ENCODE measurements at places on chromosomes 5 and 9.

DNA sequence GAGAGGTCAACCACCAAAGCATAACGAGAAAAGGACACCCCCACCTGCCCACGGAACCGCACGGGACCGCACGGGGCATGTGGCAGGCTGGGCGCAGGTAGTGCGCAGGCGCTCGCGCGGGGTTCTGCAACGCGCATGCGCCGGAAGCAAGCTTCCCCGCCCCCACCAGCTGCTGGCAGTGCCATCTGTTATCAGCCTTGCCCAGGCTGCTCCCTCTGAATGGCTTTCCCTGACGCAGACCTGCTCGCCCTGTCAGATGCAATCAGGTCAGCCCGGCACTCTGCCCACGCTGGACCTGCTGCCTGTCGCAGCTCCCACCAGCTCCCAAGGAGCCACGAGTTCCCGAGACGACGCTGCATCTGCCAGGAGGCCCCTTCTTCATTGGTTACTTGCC lies 22.8 kb downstream of the PTCH1 start:
- no peak for DNase-seq

GRCh38 chr5:58459146-58460001 lies 512 bp downstream of the PLK2 start:
- peak; percentile 50 for DNase-seq

DNA sequence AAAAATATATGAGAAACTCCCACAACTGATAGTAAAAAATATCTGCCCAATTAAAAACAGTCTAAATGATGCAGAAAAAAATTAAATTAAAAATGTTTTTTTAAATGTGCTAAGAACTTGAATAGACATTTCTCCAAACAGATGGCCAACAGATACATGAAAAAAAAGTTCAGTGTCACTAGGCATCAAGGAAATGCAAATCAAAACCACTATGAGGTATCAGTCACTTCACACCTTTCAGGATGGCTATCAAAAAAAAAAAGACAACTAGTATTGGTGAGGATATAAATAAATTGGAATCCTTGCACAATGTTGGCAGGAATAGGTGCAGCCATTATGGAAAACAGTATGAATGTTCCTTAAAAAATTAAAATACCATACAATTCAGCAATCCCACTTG lies 16.6 kb downstream of the ZNF131 start:
- DNase-seq = no peak

DNA sequence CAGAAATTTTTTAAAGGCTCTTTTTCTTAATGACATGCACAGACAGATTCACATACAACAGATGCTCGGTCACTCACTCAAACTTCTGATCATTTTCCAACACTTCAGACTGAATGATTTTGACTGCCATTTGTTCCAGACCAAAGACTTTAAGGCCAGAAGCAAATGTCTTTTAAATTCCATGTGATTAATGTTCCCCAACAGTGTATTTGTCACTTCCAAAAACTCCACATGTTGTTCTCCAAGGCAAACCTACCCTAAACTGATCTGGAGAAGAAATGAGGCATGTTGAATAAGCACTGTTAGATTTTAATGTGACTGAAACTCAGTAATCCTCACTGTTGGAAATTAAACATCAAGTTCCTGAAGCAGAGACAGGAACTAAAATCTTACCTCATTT lies 366.7 kb downstream of the GABRG2 start:
- DNase-seq = no peak

DNA sequence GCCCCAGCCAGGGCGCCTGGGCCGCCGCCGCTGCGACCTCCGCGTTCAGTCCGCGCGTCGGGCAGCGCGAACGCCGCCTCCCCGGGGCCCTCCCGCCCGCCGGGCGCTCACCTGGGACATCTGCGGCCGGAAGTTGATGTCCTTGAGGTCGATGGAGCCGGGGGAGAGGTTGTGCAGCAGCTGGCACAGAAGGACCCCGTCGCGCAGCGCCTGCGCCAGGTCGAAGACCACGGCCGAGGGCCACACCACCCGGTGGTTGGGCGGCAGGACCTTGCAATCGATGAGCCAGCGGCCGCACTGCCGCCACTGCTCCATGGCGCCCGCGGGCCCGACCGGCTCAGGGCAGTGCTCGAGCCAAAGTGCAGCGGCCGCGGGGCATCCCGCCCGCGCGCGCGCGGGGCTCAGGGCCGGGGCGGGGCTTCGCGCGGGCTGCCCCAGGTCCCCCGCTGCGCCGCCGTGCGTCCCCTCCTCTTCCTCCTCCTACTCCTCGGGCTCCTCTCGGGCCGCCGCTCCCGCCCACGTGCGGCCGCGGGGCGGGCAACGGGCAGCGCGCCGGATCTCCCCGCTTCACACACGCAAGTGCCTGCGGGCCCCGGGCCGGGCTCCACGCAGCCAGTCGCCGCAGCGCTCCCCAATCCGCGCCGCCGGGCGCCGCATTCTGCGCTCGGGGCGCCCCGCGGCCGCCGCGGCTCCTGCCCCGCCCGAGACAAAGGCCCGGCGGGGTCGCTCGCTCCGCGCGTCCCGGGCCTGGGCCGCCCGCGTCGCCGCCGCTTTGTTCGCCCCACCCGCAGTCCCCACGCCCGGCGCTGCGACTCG lies at the start of gene VAV2:
TSS of gene VAV2 (minus strand) at position 361 of the 816 bp plus-strand sequence. CDS start at position 315, 46 bp downstream.
- DNase-seq = peak; percentile 59

DNA sequence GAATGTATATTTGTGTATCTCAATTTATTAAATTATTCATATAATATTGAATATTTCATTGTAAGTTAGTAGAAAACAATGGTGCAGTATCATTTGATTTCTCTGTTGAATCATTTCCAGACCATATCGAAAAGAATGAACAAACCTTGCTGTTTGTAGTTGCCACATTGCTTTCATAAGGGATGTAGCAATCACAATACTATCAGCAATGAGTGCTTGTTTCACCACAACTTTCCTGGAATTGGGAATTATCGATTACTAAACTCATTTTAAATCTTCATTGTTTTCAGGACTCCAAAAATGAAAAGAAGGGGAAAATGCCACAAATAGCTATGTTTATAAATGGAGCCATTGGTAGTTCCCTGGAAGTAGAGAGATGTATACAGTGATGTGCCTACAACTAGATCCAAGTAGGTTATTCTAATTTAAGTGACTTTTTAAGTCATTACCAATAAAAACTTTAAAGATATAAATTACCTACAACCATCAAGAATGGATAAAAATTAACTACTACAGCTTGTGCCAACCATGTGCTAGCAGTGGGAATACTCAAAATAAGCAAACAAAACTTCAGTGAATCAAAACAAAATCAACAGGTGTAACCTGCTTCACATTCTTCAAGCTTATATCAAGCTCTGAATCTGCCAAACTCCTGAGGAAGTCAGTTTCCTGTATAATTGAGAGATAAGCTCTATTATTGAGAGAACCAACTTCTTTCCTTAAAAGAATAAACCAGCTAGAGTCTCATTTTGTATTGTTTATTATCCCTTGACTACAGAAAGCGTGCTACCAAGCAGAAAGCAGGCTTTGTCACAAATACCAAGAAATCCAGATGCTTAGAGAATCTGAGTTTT lies 358.6 kb downstream of the ADGRV1 start:
- no peak for DNase-seq

DNA sequence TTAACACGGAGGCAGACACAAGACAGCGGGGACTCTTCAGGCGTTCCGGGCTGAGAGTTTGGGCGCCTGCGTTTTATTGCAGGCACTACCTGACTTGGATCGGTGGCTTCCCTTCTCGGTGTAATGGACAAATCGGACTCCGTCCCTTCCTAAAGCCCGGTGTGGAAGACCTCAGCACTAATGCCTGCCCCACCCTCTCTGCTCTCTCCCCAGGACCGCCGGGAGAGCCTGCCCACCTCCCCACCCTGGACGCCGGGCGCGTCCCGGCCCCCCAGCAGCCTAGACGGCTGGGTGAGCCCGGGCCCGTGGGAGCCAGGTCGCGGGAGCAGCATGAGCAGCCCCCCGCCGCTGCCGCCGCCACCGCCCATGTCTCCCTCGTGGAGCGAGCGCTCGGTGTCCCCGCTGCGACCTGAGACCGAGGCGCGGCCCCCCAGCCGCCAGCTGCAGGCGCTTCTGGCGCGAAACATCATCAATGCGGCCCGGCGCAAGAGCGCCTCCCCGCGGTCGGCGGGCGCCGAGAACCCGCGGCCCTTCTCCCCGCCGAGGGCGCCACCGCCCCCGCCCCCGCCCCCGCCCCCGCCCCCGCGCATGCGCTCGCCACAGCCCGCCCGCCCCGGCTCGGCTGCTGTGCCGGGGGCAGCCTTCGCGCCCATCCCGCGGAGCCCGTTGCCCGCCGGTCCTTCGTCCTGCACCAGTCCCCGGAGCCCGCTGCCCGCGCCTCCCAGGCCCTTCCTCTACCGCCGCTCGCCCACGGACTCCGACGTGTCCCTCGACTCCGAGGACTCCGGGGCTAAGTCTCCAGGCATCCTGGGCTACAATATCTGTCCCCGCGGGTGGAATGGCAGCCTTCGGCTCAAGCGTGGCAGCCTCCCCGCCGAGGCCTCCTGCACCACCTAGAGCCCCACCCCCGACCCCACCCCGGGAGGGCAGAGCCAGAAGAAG lies 4.6 kb upstream of the MYOZ3 start:
- DNase-seq = no peak

DNA sequence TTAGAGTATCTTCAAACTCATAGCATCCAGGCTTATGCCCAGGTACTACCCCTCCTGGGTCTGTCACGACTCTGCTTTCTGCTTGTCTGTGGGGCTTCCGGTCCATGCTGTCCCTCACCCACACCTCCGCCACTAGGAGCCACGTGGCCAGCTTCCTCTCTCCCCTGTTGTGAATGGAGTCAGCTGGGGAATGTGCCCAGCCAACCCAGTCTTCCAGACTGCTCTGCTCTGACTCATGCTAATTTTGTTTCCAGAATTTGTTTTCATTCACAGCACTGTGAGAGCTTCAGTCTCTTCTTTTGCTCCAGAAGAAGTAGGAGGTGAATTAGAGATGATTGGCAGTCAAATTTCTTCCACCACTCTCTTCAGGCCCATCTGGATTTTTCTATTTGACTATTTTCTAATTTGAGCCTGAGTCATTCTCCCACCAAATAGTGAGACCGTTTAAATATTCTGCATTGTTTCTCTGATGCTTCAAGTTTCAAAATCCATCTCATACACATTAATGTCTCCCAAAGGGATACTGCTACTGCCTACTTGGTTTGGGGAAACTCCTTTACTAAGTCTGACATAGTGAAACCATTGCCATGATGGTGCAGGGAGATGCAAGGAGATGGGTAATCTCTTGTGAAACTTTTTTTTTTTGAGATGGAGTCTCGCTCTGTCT lies 424.1 kb upstream of the KIF2A start:
- DNase-seq = peak; percentile 50

DNA sequence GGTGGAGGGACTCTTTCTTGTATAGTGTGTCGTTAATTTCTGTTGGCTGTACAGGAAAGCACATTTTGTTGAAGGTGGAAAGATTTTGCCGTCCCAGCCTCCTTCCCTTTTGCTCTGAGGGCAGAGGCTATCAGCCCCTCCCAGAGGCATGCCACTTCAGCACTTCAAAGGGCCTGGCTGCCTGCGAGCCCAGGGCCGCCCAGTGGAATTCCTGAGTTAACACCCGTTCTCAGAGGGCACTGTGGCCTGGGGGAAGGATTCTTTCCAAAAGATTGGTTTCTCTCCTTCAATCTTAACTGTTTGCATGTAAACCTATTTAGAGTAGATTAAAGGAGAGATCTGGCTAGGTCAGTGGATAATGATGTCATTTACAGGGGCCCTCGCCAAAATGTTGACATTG lies 238.6 kb downstream of the FANCC start:
- no peak for DNase-seq

- DNase-seq = no peak
Observed at GRCh38 chr5:118776755-118777154, 211.6 kb downstream of the DTWD2 start.

GRCh38 chr5:172568308-172568910 lies 72.7 kb upstream of the NEURL1B start:
- DNase-seq = no peak

GRCh38 chr5:80745490-80745889 lies 90.7 kb upstream of the DHFR start:
- DNase-seq = peak; percentile 89

- DNase-seq = no peak
Observed at GRCh38 chr5:89922161-89922560, 487.4 kb downstream of the CETN3 start.

DNA sequence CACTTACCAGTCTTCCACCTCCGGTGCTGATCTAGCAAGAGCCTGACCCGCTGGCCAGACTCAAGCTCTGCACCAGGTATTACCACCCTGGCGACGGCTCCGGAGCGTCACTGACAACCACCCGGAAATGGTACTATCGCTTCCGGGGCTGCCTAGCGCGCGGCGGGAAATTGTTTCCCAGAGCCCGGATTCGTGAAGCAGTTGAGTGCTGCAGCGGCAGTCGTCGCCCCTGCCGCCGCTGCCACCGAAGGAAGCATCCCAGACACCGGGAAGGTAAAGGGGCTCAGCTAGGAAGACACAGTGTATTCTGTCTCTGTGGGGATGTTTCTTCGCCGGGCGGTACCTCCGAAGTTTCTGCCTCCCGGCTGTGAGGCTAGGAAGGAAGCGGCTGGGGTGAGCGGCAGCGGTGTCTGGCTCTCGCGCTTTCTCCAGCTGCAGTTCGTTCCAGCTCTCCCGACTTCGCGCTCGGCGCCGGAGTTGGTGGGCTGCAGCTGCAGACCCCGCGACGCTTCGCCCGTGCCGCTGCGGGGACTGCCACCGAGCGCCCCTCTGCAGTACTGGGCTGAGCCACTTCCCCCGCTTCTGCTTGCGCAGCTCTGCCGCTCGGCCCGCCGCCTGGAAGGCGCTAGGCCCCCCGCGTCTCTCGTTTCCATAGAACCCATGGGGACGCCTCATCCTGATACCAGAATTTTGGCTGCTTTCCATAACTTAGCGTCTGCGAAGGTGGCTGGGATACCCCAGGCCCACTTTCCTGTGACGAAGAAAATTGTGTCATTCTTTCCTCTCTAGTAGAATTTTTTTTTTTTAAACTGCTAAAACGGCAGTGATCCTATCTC lies at the start of the genes KIAA0825 and SLF1:
TSS of gene KIAA0825 (minus strand) at position 112 of the 836 bp plus-strand sequence. CDS start 81,478 bp downstream, outside the sequence.
TSS of gene SLF1 (plus strand) at position 177 of the 836 bp plus-strand sequence. CDS start 10,142 bp downstream, outside the sequence.
- peak; percentile 93 for DNase-seq

- peak; percentile 81 for DNase-seq
Observed at GRCh38 chr5:55903121-55903701, 52.1 kb downstream of the IL31RA start.

GRCh38 chr9:138022756-138023393 lies 145.3 kb downstream of the CACNA1B start:
- DNase-seq = no peak

GRCh38 chr5:178671602-178672144 lies 44.8 kb upstream of the CLK4 start:
- peak; percentile 16 for DNase-seq

GRCh38 chr9:94167376-94167890 lies 83.2 kb downstream of the PTPDC1 start:
- DNase-seq = no peak

DNA sequence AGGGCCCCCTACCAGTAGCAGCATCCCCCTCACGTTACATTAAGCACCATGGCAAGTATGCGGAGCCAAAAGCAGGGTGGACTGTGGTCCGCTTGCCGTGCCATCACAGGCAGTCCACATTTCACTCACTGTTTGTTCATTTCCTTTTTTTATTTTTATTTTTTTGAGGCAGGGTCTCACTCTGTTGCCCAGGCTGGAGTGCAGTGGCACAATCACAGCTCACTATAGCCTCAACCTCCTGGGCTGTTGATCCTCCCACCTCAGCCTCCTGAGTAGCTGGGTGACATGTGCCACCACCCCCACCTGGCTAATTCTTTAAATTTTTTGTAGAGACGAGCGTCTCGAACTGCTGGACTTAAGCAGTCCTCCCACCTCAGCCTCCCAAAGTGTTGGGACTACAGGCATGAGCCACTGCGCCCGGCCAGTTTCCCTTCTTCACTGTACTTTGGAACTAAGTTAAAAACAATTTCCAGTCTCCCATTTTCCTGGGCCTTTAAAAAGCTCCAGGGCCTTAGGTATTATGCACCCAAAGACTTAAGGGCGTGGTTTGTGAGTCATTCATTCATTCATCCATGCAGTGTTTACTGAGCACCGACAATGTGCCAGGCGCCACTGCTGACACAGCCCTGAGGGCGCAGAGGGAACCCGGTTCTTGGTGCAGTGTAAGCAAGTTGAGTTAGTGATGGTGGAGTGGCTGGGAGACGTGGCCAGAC lies 19.9 kb downstream of the PRRX2 start:
- DNase-seq = peak; percentile 54

Data from iris pigment epithelial cell (primary cell).